ENCODE measurements at places on chromosomes 7 and 10. TPM values are rescaled to one million over a fixed set of nuclear protein-coding genes. Genes with fewer than 3 reads are reported as not detected.

The MMP21 gene
- 0.47 TPM for total RNA-seq

The GFRA1 gene
- total RNA-seq = 0.03 TPM

GRCh38 chr10:34223658-34224057 is 591.4 kb downstream of the PARD3 start:
- no peak overlapping the region for H3K27ac ChIP-seq
- H3K27me3 ChIP-seq = peaks cover 3% of the 10 kb centered on the region
- peaks cover 13% of the 10 kb centered on the region for H3K4me1 ChIP-seq
- no peak for DNase-seq
- no peaks in the 10 kb centered on the region for H3K36me3 ChIP-seq

The AGAP9 gene
- 9.0 TPM for total RNA-seq

GRCh38 chr10:132873395-132873794 is 69.0 kb downstream of the CFAP46 start:
- H3K4me1 ChIP-seq = no peaks in the 10 kb centered on the region
- no peaks in the 10 kb centered on the region for H3K27me3 ChIP-seq
- H3K36me3 ChIP-seq = no peaks in the 10 kb centered on the region
- DNase-seq = no peak
- H3K4me3 ChIP-seq = no peak overlapping the region

- no peak for DNase-seq
- H3K4me1 ChIP-seq = no peaks in the 10 kb centered on the region
- H3K4me3 ChIP-seq = no peak overlapping the region
Observed at GRCh38 chr10:79221110-79222051, 125.9 kb upstream of the PPIF start.

DNA sequence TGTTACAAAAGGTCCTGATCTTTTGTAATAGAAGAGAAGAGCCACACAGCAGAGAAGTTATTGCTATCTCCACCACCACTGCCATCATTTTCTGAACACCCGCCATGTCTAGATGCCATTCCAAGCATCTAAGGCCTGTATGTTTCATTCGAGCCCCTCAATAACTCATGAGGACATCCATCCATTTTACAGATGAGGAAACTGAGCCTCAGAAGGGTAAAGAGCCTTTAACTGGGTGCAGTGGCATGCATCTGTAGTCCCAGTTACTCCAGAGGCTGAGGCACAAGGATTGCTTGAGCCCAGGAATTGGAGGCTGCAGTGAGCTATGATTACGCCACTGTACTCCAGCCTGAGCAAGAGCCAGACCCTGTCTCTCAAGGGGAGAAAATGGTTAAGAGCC is 39.3 kb downstream of the UBE2H start:
- peaks cover 2% of the 10 kb centered on the region for H3K36me3 ChIP-seq
- no peak overlapping the region for H3K4me3 ChIP-seq
- DNase-seq = no peak
- peaks cover 39% of the 10 kb centered on the region for H3K4me1 ChIP-seq
- no peak overlapping the region for H3K27ac ChIP-seq
- no peaks in the 10 kb centered on the region for H3K27me3 ChIP-seq

Data from T-cell (primary cell).